ENCODE measurements at places on chromosomes 2 and 18.

DNA sequence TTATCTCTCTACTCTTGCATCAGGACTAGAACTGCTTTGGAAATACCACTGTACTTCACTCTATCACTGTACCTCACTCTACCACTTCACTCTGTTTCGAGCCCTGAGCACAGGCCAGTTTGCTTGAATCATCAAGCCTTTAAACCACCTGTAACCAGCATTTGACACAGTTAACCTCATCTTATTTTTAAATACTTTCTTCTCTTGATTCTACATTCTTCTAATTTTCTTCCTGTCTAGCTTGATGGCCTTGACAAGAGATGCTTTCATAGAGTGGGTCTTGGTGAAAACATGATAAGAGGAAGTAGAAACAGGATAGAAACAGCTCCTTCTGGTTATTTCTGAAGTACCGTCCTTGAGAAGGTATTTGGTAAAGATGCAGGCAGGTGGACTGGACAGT lies 78.1 kb downstream of the SPIRE1 start:
- DNase-seq, result no peak

DNA sequence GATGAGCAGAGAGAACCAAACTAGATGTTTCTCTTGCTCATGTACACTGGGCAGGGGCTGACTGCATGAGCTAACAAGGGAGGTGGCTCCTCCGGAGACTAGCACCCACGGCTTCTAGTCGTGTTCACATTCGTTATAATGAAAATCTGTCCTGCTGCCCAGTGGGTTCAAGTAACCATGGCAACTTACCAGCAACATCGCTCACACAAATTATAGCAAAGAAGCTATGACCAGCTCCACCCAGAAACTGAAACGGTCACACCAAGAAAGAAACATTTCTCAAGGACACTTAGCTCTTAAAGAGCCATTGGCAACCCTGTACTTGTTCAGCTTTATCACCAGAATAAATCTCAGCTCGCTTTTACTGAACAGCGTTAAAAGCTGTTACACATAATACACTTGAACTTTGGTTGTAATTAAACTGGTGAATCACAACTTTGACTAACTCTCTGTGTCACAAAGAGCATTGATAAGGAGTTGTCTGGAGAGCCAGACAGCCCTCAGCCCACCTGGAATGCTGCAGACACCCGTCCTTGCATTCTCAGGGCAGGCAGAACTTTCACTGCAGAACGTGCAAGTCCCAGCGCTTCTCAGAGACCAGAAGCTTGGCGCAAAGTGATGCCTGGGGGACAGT lies 141.2 kb downstream of the PID1 start:
- DNase-seq, result no peak

- no peak for DNase-seq
These were observed 16.5 kb upstream of the SLC16A14 start for GRCh38 chr2:230085201-230085600.

GRCh38 chr2:197813093-197813787 lies 8.8 kb downstream of the PLCL1 start:
- no peak for DNase-seq

GRCh38 chr2:206217743-206218142 lies 56.7 kb upstream of the ZDBF2 start:
- DNase-seq, result no peak

DNA sequence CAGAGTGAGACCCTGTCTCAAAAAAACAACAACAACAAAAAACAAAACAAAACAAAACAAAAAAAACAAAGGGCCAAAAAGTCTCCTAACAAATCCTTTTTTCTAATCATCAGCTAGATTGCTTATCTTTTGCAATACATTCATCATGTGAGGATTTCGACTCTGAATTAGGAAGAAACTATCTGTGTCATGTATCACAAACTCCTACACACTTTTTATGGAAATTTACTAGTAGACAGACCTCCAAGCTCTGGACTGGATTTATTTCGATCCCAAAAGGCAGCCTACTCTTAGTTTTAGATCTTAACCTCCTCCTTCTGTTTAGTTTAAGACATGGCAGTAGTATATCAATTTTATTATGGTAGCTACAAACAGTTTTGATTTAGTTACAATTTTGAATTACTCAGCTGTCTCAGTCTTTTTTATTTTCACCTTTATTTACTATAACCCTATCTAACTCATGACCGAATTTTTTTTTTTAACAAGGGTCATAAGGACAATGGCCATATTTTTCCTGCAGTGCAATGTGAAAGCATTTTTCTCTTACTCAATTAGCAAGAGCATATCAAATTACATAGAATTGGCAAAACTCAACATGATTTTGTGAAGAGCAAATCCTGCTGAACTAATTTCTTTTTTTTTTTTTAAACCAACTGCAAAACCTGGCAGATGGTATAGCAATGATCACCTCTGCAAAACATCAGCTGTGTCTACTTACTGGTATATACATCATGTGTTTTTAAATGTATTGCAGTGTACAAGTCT lies 10.7 kb upstream of the CCDC88A start:
- DNase-seq, result no peak

- DNase-seq, result no peak
These were observed 217.1 kb downstream of the DYM start for GRCh38 chr18:49243391-49243790.

- DNase-seq, result no peak
These were observed 36.9 kb downstream of the SNED1 start for GRCh38 chr2:241035142-241035817.

GRCh38 chr2:7111626-7112025 lies 194.4 kb downstream of the RNF144A start:
- DNase-seq, result no peak

DNA sequence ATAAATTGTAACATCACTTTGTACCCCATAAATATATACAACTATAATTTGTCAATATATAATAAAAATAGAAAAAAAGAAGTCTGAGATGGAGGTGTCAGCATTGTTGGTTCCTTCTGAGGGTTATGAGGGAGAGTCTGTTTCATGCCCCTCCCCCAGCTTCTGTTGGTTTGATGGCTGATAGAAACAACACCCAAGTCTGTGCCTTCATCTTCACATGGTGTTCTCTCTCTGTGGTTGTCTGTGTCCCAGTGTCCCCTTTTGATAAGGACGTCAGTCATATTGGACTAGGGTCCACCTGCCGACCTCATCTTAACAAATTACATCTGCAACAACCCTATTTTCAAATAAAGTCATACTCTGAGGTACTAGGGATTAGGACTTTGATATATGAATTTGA lies 20.3 kb upstream of the EHBP1 start:
- DNase-seq, result no peak

- no peak for DNase-seq
These were observed 160.7 kb upstream of the CNTNAP5 start for GRCh38 chr2:123864416-123864815.

DNA sequence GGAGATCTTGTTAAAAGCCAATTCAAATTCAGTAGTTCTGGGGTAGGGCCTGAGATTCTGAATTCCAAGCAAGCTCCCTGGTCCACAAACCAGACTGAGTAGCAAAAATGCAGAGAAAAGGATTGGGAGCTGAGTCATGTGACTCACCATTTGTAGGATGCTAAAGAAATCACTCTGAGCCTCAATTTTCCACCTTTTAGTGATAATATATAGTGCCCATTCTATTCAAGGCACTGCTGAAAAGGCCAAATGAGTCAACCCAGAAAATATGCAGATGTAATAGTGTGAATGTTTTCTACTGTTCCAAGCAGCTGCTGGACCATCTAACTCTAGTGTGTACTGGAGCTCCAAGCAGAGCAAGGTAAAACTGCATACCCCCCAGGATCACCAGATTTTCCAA lies 47.2 kb downstream of the SLC14A2 start:
- DNase-seq, result no peak

- DNase-seq, result no peak
These were observed 67.7 kb upstream of the ITGA4 start for GRCh38 chr2:181389524-181389923.

DNA sequence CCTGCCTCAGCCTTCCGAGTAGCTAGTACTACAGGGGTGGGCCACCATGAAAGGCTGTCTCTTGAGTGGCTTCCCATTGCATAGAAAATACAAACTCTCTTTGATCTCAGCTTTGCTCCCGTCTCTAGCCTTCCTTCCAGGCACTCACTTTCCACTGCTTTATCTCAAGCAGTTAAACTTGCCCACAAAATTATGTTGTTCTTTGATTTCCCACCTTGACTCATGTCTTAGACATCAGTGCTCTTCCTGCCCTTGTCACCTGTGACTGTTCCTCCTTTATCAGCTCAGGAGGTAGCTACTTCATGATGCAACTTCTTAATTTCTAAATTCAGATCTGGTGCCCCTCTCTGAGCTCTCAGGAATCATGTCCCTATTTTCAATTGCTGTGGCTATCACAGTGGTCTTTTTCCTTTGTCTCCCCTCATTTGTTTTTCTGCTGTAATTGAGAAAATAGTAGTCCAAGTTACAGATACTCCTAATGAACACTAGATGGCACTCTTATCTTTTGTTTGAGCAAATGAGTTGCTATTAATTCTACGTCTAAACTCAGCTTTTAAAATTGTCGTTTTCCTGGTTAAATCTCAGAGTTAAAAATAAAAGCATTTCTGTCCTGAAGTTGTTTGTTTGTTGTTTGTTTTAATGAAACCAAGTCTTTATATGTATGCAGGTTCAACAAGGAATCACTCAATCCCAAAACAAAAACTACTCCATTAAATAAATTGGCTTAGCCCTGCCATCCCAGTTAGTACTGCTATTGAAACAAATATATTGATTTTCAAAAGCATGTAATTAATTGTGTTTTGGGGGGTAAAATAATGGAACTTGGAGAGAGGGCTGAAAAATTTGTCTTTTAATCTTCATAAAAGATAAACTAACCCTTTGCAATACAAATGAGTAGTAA lies 46.9 kb upstream of the GREB1L start:
- no peak for DNase-seq

- DNase-seq, result peak; percentile 74
These were observed 2.9 kb upstream of the NEURL3 start for GRCh38 chr2:96507957-96508520.

DNA sequence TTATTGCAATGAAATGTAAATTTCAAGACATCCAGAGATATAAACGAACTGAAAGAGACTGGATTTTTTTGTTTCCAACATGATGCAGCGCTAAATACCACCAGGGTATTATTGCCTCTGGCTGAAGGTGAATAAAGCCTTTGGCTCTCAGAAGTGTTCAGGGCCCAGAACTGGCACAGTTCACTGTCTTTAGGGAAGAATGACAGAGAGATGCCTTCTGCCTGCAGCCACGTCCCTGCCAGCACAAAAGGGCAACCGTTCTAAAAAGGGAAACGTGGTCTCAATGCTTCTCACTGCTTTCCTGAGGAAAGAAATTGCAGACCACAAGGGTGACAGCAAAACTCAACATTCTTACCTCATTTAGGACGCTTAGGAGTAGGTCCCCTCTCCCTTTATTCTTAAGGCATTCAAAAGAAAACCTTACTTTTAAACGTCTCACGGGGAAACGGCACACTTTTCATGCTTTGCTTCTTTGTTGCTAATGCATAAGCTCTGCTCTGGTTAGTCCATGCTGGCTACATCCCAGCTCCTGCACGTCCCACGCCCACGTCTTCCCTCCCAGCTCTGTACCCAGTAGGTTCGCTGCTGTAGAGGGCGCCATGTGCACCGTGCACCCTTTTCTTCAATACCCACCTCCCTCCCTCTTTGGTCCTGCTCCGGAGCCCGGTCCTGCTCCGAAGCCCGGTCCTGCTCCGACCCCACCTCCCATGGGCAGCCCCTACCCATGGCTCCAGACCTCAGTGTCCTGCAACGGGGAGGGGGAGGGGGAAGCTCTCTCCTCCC lies 171.0 kb downstream of the HRH4 start:
- DNase-seq, result peak; percentile 56

DNA sequence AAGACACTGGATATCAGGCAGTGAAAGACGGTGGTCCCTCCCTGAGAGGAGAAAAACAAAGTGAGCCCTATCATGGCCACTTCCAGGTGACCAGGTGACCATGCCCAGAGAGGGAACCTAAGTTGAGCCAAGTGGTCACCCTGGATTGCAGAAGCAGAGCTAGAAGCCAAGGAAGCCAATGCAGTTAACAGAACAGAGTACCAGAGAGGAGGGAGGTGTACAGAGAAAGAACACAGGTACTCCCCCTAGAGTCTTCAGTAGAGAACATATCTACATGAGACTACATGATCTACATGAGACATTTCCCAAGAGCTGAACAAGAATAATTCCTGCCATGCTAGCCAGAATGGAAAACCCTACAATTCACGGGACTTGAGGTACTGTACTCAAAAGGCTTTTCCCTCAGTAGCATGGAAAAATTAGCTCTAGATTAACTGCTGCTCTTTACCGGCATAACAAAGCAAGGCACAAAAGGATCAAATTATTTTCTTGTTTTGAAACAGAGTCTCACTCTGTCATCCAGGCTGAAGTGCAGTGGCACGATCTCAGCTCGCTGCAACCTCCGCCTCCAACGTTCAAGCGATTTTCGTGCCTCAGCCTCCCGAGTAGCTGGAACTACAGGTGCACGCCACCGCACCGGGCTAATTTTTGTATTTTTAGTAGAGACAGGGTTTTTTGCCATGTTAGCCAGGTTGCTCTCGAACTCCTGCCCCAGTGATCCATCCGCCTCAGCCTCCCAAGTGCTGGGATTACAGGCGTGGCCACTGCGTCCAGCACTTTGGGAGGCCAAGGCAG lies 23.5 kb downstream of the ROCK2 start:
- DNase-seq, result no peak
